ENCODE measurements at places on chromosomes 12 and 14.

- no peak for DNase-seq
Measured at GRCh38 chr12:125346362-125346761, 281.1 kb downstream of the AACS start.

DNA sequence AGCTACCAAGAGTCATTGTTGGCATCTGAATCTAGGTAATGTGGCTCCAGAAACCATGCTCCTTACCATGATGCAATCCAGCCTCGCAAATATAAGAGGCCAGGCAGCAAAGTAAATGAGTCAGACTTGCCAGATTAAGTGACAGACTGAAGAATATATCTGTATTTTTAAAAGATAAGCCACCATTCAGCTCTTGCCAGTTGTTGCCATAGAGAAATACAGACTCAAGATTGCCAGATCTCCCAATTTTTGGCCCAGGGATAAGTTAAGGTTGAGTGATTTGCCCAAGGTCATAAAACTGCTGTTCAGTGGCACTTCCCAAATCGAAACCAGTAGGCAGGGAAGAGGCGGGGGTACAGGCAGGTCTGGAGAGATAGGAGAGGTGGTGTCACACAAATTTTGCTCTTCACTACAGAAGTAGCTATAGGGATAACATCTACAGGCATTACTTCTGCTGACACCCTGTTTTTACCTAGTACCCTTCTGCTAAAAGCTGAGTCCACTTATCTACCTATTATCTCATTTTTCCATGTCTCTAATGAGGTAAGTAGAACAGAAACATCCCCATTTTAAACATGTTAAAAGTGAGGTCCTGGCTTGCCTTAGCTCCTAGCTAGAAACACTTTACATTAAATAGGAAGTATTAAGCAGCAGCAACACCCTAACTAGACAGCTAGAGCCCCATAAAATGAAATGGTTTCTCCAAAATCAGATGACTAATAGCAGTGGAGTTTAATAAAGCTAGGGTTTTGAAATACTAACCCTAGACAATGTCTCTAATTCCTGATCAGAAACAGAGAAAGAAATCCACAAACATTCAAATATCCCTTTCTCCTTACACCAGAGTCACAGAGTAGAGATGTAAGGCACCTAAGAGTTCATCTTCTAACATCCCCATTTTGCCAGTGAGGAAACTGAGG is 19.5 kb downstream of the DCAF5 start:
- DNase-seq, result no peak

- peak; percentile 63 for DNase-seq
Measured at GRCh38 chr12:106581543-106582248, 1.1 kb upstream of the RFX4 start.

DNA sequence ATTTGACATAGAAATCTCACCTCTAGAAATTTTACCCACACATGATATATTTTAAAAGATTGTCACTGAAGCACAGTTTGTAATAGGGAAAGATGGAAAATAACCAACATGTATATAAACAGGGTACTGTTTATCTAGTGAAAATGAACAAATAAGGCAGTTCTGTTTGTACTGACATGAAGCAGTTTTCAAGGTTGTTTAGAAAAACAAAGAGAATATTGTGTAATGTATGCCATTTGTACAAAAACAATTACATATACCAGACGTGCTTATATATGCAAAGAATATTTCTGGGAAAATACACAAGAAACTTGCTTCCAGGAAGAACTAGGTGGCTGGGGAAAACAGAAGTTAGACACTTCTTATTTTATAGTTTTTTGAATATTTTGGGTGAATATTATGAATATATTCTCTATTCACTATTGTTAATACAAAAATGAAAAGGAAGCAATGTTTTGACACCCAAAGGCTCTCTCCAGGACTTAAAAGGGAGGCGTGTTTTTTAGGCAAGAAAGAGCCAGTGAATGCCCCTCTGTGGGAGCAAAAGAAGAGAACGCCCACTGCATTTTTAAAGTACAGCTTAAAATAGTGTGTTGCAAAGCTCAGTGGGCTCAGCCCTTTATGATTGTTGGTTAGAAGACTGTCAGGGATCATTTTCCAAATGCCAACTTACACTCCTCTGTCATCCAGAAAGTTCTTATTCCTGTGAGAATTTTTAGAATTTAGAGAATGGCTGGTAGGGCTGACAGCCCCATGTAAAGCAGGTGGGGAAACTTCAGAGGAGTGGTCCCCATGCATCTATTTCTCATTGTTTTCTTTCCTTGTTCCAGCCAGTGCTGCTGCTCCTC is 59.6 kb upstream of the FERMT2 start:
- no peak for DNase-seq

All from mesothelial cell of epicardium (in vitro differentiated cells).